Activated naive CD4-positive, alpha-beta T cell treated with anti-CD3 and anti-CD28 coated beads, Interleukin-2, amount 50 U/mL, for 72 hours (primary cell): ENCODE measurements at places on chromosomes 4 and X. TPM values are rescaled to one million over a fixed set of nuclear protein-coding genes. Genes with fewer than 3 reads are reported as not detected.

BMP3 gene
- not detected for total RNA-seq

MAGEE2 gene
- total RNA-seq = not detected

SLAIN2 gene
- total RNA-seq = 59.2 TPM

INTU gene
- total RNA-seq = 0.75 TPM

DIPK2B gene
- total RNA-seq = not detected

TMEM47 gene
- total RNA-seq = not detected

F8A3 gene
- 20.8 TPM for total RNA-seq

PLAC1 gene
- not detected for total RNA-seq

VGLL1 gene
- not detected for total RNA-seq

LRP2BP gene
- 0.68 TPM for total RNA-seq

UGT2B15 gene
- total RNA-seq = not detected

GIMD1 gene
- total RNA-seq = not detected

GAGE12J gene
- not detected for total RNA-seq

PAGE1 gene
- not detected for total RNA-seq

SLC2A9 gene
- total RNA-seq = 0.52 TPM

MSX1 gene
- not detected for total RNA-seq

GLOD5 gene
- not detected for total RNA-seq

ING2 gene
- 18.8 TPM for total RNA-seq

F9 gene
- not detected for total RNA-seq

RASL11B gene
- 0.84 TPM for total RNA-seq

GPRASP2 gene
- total RNA-seq = 0.78 TPM

CNKSR2 gene
- total RNA-seq = 7.7 TPM

PACRGL gene
- 10.9 TPM for total RNA-seq

RAB33A gene
- 34.8 TPM for total RNA-seq

MAPK10 gene
- not detected for total RNA-seq

FRMPD3 gene
- total RNA-seq = not detected

SLC10A6 gene
- total RNA-seq = not detected

AFP gene
- total RNA-seq = not detected

DUSP21 gene
- total RNA-seq = not detected

ABCG2 gene
- not detected for total RNA-seq

GNRHR gene
- not detected for total RNA-seq
